ENCODE measurements at places on chromosomes 2 and 18.

GRCh38 chr2:195475336-195475735 is 181.7 kb upstream of the SLC39A10 start:
- no peak for DNase-seq

GRCh38 chr2:142596334-142597088 is 281.0 kb upstream of the KYNU start:
- no peak for DNase-seq

- no peak for DNase-seq
These were observed 30.5 kb upstream of the RMDN2 start for GRCh38 chr2:37894601-37895000.

DNA sequence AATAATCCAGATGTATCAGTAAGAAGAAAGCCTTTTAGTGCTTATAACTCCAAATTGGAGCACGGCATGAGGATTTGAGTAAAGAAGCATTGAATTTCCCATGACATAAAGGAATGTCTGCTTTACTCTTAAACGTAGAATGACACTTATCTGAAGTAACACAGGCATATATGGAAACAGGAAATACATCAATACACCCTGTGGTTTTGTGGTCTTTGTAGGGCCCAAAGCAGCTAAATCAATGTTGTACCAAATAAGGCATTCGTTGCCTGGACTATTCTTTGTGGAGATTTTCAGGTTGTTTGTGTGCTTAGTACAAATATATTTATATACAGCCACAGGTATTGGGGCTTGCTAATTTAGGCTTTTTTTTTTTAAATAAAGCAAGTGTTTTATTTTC is 660.5 kb downstream of the LRRTM4 start:
- no peak for DNase-seq
